ENCODE measurements at places on chromosomes 2 and 18. TPM values are rescaled to one million over a fixed set of nuclear protein-coding genes. Genes with fewer than 3 reads are reported as not detected.

The DSG1 gene
- not detected for total RNA-seq

DNA sequence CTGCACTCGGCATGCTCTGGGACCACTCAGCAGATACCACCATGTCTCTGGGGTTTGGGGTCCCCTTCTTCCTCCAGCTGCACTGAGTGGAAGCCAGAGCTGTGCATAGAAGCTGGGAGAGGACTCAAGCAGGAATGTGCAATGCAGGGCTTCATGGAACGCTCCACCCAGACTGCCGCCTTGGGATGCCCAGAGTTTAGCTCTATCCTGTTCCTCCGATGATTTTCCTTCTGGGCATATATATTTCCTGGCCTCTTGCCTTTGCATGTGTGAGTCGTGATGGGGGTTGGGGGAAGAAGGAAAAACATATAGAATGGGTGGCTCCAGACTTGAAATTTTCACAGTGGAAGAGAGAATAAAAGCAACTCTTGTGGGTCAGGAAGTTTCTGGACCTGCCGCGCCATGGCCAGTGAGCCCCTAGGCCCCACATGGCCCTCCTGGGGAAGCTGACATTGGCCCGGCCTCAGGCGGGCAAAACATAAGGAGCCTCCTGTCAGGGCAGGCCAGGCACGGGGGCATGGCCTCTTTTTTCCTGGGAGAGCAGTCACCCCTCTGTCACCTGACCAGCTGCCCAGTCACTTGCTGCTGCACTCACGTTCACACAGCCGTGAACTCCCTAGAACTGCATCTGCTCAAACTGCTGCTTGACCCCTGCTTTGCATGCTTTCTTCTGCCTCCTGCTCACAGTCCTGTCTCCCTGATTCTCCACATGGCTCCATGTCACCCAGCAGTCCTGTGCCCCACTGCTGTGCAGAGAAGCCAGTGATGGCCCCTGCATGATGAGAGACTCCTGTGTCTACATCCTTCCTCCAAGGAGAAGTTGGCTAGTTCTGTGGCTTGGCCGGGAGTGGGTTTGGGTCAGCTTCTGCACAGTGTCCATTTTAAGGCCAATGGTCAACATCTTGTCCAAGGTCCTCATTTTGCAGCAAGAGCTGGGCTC, 197.8 kb downstream of the CTIF start:
- DNase-seq: no peak

GRCh38 chr2:128685841-128686496, 367.3 kb upstream of the HS6ST1 start:
- DNase-seq: no peak

DNA sequence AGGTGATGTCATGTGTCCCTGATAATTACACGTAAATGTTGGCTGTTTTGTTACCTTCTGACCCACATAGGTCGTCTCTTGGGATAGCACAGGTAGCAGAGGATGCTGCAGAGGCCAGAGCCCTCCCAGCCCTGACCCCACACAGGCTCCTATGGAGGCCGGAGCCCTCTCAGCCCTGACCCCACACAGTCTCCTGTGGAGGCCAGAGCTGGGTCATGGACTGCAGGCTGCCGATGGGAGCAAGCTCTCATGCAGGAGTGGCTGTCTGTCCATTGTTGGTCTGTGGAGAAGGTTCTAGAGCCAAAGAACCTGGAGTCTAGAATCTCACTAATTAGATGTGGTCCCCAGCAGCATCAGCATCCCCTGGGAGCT, 155.5 kb downstream of the LDLRAD4 start:
- DNase-seq: no peak

GRCh38 chr2:43513216-43513615, 82.6 kb downstream of the THADA start:
- DNase-seq: no peak

- DNase-seq: no peak
Measured at GRCh38 chr2:181459621-181460021, 2.4 kb downstream of the ITGA4 start.

All from upper lobe of left lung (tissue), 6 donors.